ENCODE measurements at places on chromosomes 3 and 15.
A peak's percentile ranks its signal among the peaks of the same experiment; 100 is the strongest.

DNA sequence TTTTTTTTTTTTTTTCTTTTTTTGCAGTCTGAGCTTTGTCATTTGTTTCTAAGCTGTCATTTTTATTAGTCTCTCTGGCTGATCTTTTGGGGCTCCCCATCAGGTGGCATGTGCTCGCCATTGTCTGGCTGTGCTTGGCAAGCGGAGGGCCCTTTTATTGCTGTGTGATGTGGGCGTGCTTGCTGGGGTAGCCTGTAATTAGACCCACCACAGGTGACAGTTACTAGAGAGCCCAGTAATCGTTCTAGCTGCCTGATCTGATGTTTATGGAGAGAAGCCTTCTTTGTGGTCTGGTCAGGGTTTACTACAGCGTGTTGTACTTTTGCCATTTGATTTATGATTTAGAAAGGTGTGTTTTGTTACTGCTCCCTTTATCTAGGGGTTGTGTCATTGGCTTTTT is 179.9 kb downstream of the MCTP2 start:
- H3K27ac ChIP-seq, result no peak overlapping the region
- no peaks in the 10 kb centered on the region for H3K4me1 ChIP-seq
- H3K36me3 ChIP-seq, result peaks cover 10% of the 10 kb centered on the region
- H3K4me3 ChIP-seq, result no peak overlapping the region

GRCh38 chr3:43104660-43105595 is 951 bp downstream of the POMGNT2 start:
- H3K4me3 ChIP-seq, result peak overlapping the region; percentile 85
- no peak overlapping the region for H3K27ac ChIP-seq
- peaks cover 15% of the 10 kb centered on the region for H3K4me1 ChIP-seq
- DNase-seq, result no peak

DNA sequence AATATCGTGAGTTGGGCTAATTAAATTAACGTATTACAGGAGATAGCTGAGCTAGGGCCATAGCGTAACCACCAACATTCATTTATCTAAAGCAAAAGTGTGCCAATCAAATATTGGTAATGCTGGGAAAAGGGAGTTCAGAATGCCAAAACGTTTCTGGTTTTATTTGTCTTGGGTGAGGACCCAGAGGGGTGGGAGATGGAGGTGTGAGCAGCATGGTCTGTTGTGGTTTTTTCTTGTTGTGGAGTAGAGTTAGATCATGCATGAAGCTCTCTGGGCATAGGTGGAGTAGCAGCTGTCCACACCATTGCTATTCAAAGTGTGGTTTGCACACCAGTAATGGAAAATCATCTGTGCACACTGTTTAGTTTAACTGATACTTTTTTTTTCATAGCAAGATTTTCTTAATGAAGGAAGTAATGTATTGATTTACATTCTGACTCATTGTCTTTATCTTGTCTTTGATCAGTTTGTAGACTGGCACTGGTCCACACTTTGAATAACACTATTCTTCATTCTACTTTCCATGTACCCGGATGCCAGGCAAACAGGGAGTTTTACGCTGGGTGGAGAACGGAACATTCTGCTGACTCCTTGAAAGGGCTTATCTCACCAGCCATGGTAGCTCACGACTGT is 50.8 kb upstream of the CRTC3 start:
- peak overlapping the region; percentile 69 for H3K27ac ChIP-seq
- H3K4me1 ChIP-seq, result peaks cover 30% of the 10 kb centered on the region
- no peaks in the 10 kb centered on the region for H3K27me3 ChIP-seq

DNA sequence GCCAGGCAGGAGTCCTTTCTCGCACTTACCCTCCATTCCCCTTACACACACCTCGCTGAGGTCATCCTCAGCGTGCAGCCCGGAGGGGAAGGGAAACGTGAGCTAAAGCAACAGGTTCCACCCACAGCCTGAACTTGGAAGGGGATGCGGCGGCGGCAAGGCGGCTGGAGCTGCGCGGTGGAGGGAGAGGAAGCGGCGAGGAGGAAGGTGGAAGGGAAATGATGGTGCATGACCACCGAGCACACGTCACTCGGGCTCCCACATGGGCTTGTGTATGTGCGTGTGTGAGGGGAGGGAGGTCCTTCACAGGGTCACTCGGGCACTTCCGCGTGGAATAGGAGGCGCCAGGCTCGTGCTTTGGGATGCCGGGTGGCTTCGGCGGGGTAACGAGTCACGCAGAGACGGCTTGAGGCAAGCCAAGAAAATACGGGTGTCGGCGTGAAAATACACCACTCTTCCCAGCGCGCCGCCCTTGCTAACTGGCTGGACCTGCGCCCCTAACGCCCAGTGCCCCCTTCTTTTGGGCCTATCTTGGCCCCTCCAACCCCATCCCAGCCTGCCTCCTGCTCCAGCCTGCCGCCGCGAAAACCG is 225.5 kb upstream of the IL12A start:
- no peak overlapping the region for H3K27ac ChIP-seq
- DNase-seq, result no peak
- H3K4me1 ChIP-seq, result peaks cover 4% of the 10 kb centered on the region
- H3K27me3 ChIP-seq, result peaks cover 63% of the 10 kb centered on the region

- no peak overlapping the region for H3K27ac ChIP-seq
- H3K27me3 ChIP-seq, result no peaks in the 10 kb centered on the region
- H3K4me1 ChIP-seq, result peaks cover 7% of the 10 kb centered on the region
- DNase-seq, result no peak
- no peak overlapping the region for H3K4me3 ChIP-seq
These were observed 167.2 kb downstream of the KCNMB2 start for GRCh38 chr3:178703268-178703975.

- no peaks in the 10 kb centered on the region for H3K27me3 ChIP-seq
- H3K4me3 ChIP-seq, result no peak overlapping the region
- no peaks in the 10 kb centered on the region for H3K36me3 ChIP-seq
- DNase-seq, result no peak
- peak overlapping the region; percentile 37 for H3K27ac ChIP-seq
These were observed 101.7 kb downstream of the ZNF609 start for GRCh38 chr15:64562003-64562640.

GRCh38 chr3:30167541-30168011 is 438.8 kb upstream of the TGFBR2 start:
- no peaks in the 10 kb centered on the region for H3K36me3 ChIP-seq
- no peak for DNase-seq
- no peak overlapping the region for H3K27ac ChIP-seq
- no peak overlapping the region for H3K4me3 ChIP-seq

- no peak overlapping the region for H3K27ac ChIP-seq
- H3K4me3 ChIP-seq, result no peak overlapping the region
- DNase-seq, result no peak
- H3K27me3 ChIP-seq, result no peaks in the 10 kb centered on the region
- H3K36me3 ChIP-seq, result peaks cover 10% of the 10 kb centered on the region
- H3K4me1 ChIP-seq, result peaks cover 4% of the 10 kb centered on the region
These were observed 20.5 kb downstream of the SLC35A5 start for GRCh38 chr3:112582244-112582874.

Measured in T-helper 17 cell (primary cell).